ENCODE measurements at places on chromosomes 6 and 20. TPM values are rescaled to one million over a fixed set of nuclear protein-coding genes. Genes with fewer than 3 reads are reported as not detected.

The PBOV1 gene
- total RNA-seq, result not detected

The NR2E1 gene
- not detected for total RNA-seq

The BPIFA1 gene
- not detected for total RNA-seq

The FAM229B gene
- 6.8 TPM for total RNA-seq

The FILIP1 gene
- 0.98 TPM for total RNA-seq

The PRRT1 gene
- total RNA-seq, result not detected

The SIRPG gene
- total RNA-seq, result not detected

Data from dermis lymphatic vessel endothelial cell (primary cell).